ENCODE measurements at places on chromosomes 12 and 14.

DNA sequence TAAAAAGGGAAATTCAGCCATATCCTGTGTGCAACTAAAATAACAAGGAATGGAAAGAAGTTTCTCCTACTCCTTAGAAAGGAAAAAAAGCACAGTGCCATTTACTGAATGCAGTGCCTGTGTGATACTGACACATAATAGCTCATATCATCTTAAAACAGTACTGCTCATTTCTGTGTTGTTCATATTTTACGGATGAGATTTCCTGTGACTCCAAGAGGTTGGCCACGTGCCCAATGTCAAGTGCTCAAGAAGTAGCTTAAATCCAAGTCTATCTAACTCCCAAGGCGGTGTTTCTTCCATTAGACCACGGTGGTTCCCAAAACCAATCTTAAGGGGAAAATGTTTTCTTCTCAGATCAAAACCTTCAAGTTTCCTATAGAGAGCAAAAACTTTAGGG is 20.0 kb downstream of the MAP3K9 start:
- DNase-seq, result no peak

- DNase-seq, result no peak
Observed at GRCh38 chr14:95402176-95402575, 82.5 kb upstream of the CLMN start.

- DNase-seq, result no peak
Observed at GRCh38 chr12:89504560-89505346, 19.8 kb downstream of the GALNT4 start.

GRCh38 chr12:101779626-101780025 is 40.4 kb upstream of the SYCP3 start:
- no peak for DNase-seq

GRCh38 chr12:116620124-116620491 is 60.9 kb downstream of the MAP1LC3B2 start:
- no peak for DNase-seq

DNA sequence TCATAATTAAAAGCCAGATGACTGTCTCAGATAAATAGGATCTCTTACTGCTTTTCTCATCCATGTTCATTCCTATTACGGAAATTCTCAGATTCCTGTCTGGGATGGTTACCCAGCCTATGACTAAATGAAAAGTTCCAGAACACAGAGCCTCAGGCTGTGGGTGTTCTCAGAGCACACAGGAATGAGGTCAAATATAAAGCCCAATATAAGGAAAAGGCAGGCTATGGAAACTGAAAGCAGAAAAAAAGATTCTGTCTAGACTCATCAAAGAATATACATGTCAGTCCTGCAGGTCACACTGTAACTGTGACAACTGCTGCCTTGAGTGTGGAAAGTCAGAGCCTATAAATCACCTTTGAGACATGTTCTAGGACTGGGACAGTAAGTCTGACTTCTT is 64.3 kb downstream of the DCAF5 start:
- DNase-seq, result no peak

GRCh38 chr14:93683226-93683625 is 105.1 kb downstream of the PRIMA1 start:
- DNase-seq, result no peak

DNA sequence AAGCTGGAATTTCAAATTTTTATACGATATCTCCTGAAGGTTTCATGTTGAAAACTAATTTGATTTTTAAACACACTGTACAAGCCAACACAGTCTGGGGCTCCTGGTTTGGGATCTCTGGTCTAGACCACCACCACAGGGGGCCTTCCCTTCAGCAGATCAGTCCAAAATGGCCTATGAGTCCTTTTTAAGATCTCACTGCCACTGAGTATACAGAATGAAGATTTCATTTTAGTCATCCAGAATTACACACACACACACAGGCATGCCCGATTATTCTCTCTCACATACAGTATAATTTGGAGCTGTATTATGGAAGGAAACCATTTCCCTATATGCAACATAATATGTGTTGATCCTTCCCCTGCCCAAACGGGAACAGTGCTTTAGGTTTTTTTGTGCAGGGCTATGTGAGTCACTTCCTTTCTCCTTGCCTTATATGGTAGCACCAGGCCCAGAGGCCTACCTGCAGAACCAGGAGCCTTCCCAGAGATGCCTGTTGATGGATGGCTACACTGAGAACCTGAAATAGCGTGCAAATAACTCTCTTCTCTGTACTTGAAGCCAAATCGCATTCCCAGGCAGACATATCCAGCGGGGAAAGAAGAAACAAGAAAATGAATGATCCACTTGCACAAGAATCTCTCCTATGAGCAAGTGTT is 28.1 kb upstream of the WNK1 start:
- DNase-seq, result no peak

- no peak for DNase-seq
Observed at GRCh38 chr12:108683906-108684556, 47.3 kb downstream of the CORO1C start.
